ENCODE measurements at places on chromosomes 13 and 19.

GRCh38 chr13:23516190-23516589 is 54.0 kb upstream of the TNFRSF19 start:
- DNase-seq, result no peak

DNA sequence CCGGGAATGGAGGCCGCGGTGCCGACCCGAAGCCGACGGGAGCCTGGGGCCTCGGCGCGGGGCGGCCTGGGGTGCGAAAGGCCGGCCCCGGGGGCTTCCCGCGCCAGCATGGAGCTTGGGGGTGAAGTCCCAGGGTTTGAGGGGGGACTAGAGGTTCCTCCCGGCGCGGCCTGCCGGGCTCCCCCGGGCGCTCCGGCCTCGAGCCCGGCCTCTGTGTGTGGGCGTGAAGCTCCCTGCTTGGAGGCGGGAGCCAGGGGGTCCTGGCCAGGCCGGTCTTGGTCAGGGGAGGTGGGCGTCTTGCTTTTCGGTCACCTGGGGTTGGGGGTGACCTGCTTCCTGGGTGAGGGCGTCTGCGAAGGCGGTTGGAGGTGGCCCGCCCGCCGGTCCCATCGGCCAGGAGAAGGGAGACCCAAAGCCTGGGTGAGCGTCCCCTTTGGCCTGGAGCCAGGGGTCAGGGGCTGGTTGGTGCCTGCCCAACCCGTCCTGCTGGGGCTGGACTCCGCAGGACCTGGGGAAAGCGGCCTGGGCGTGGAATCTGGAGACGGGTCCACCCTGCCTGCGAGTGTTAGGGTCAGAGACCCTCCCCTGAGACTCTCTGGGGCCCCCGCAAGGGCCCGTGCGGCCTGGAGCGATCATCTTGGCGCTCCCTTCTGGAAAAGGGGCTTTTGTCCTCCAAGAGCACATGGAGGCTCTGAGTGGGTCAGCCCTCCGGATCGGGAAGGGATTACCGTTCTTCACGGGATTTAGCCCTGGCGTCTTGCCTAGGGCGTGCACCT is 535 bp downstream of the BSG start:
- no peak for DNase-seq

DNA sequence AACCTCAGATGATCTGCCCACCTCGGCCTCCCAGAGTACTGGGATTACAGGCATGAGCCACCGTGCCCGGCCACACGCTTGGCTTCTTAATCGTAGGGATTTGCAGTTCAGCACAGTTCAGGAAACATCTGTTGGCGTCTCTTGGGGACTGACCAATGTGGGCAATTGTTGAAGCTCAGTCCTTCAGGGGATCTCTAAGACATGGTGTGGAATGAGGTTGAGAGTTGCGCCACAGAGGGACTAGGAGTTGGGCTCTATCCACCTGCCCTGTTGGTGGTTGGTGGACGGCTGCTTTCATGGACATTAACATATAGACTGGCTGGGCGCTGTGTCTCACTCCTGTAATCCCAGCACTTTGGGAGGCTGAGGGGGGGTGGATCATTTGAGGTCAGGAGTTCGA is 37.3 kb upstream of the SIN3B start:
- no peak for DNase-seq

DNA sequence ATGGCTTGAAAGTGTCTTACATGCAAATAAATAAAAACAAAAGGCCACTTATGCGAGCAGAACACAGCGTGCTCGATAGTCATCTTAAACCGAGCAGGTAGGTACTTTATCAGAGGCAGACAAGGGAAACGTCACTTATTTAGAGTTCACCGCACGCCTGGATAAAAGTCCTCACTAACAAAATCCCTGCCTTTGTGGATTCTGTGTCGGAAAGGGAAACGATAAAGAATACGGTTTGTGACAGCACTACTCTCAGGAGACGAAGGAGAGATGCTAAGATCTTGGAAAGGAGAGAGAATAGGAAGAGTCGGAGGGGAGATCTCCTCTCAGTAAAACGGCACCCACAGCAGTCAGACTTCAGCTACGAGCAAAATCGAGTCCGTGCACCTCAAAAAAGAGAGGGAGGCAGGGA is 581 bp downstream of the RCBTB1 start:
- DNase-seq, result no peak

- DNase-seq, result no peak
These were observed 139.1 kb upstream of the TRPC4 start for GRCh38 chr13:38008636-38009035.

GRCh38 chr13:30071969-30072817 is 221.8 kb upstream of the UBL3 start:
- no peak for DNase-seq

DNA sequence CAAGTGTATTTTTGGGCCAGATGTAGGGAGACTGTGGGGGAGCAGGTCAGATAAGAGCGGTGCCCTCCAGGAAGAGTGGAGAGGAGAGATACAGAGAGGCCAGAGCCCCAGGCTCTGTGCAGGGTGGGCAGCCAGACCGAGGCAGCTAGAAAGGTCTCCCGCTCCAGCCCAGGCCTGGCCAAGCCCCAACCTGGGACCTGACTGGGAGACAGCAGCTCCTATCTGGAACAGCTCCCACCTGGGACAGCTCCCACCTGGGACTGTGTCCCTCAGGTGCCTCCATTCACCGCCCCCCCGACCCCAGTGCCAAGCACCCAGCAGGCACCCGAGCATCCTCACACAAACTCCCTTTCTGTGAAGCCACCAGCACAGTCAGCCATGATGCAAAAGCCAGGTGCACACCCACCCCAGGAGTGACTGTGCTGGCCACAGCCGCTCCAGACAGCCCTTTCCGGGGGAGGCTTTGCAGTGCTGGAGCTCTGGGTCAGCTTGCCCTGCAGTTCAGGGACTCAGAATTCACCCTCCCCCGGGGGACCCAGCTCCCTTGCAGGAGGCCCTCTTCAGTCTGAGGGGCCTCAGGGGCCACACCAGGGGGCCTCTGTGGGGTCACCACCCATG is 2.1 kb upstream of the GRTP1 start:
- no peak for DNase-seq

DNA sequence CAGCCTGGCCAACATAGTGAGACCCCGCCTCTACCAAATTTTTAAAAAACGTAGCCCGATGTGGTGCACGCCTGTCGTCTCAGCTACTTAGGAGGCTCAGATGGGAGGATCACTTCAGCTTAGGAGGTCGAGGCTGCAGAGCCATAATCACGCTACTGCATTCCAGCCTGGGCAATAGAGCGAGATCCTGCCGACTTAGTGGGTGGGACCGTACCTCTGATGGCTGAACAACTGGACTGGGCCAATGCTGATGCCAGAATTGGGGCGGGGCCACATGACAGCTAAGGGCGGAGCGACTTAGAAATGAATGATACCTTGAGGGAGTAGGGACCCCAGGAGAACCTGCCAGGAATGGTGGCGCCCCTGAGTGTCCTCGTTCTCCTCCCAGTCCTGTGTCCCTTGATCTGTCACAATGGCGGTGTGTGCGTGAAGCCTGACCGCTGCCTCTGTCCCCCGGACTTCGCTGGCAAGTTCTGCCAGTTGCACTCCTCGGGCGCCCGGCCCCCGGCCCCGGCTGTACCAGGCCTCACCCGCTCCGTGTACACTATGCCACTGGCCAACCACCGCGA is 3.6 kb downstream of the LTBP4 start:
- peak; percentile 24 for DNase-seq

GRCh38 chr13:72849571-72849970 is 67.6 kb downstream of the PIBF1 start:
- DNase-seq, result no peak

DNA sequence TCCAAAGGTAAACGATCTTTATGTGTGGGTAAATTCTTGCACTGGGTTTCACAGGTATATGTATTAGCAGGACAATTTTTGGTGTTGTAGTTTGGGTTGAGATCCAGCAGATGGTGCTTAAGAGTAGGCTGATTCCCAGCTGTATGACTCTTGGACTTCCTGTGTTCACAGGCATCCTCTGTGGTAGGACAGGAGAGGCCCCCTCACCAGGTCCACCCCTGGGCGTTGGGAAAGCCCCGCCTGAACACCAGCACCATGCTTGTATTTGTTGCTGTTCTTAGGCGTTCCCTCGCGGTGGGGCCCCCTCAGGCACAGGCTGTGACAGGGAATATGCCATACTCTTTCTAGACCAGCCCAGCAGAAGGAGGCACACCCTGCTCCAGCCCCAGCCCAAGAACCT is 49.5 kb upstream of the PCDH17 start:
- no peak for DNase-seq

DNA sequence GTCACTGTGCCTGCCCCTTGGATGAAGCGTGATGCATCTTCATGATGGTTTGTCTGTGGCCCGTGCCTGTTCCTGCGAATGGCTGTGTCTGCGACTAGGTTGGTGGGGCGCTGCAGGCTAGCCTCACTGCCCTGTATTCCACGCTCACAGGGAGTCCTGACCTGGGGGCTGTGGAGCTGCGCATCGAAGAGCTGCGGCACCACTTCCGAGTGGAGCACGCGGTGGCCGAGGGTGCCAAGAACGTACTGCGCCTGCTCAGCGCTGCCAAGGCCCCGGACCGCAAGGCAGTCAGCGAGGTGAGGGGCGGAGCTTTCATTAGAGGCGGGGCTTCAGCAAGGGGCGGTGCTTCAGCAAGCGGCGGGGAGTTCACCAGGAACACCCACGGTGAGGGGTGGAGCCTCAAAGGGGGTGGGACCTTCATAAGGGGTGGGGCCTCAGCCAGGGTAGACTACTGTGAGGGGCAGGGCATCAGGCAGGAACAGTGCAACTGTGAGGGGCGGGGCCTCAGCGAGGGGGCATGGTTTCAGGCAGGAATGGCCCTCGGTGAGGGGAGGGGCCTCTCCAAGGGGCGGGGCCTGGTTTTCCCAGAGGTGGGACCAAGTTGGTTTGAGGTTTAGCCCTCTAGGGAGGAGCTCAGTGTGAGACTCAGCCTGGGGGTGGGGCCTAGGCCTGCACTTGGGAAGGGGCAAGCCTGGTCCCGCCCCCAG is 17.2 kb downstream of the PKN1 start:
- DNase-seq, result peak; percentile 69

- DNase-seq, result no peak
These were observed 109.8 kb downstream of the POSTN start for GRCh38 chr13:37488726-37489125.

- no peak for DNase-seq
These were observed 112.6 kb downstream of the KCTD12 start for GRCh38 chr13:76773448-76774094.

DNA sequence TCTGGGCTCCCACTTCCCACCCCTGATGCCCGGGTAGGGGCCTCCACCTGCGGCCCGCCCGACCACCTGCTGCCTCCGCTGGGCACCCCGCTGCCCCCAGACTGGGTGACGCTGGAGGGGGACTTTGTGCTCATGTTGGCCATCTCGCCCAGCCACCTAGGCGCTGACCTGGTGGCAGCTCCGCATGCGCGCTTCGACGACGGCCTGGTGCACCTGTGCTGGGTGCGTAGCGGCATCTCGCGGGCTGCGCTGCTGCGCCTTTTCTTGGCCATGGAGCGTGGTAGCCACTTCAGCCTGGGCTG is 7.9 kb downstream of the DBP start:
- DNase-seq, result no peak

GRCh38 chr19:15422296-15423075 is 3.7 kb upstream of the AKAP8L start:
- DNase-seq, result no peak

DNA sequence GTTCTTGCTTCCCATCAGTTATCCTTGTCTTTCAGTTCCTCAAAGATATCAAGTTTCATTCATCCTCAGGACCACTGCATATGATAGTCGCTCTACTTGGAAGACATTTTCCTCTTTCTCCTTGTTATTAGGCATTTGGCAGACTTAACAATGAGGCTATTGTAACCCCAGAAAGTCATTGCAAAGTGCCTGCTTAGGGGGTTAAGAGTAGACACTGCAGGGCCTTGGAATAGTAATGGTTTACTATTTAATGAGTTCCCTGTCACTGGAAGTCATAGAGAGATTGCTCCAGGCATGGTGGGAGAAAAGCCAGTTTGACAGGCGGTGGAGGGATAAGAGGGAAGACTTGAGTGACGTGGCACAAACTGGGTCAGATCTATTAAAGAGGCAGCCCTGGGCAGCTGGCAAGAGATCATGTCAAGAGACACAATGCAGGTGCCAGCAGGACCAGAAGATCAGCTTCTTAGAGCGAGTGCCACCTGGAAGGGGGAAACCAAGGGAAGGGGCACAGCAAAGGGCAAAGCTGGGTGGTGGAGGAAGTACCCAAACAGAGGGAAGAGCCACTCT is 16.8 kb upstream of the CPB2 start:
- DNase-seq, result no peak

GRCh38 chr13:99985886-99986527 is 4.4 kb downstream of the ZIC2 start:
- no peak for DNase-seq

DNA sequence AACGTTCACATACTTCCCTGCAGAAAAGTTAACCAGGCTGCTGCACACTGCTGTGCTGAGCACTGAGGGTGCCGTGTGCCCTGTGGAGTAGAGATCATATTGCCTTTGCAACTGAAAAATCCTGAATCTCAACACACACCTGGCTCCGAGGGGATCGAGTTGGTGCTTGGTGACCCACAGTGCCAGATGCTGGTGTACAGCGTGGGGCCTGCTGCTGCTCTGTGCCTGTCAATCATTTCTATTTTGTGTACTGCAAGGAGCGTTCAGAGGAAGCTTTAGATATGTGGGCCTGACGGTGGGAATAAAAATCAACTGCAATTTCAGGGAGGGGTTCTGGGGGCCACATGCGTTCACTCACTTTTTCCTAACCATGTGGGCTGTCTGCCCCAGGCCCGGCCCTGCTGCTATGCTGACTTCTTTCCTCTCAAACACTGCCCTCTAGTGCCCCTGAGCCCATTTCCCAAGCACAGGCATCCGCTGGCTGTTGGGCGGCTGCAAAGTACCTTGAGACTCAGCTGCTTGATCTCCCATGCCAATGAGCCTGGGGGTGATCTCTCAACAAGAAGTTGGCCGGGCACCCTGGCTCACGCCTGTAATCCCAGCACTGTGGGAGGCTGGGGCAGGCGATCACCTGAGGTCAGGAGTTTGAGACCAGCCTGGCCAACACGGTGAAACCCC is 9.7 kb upstream of the LENG8 start:
- DNase-seq, result peak; percentile 20

DNA sequence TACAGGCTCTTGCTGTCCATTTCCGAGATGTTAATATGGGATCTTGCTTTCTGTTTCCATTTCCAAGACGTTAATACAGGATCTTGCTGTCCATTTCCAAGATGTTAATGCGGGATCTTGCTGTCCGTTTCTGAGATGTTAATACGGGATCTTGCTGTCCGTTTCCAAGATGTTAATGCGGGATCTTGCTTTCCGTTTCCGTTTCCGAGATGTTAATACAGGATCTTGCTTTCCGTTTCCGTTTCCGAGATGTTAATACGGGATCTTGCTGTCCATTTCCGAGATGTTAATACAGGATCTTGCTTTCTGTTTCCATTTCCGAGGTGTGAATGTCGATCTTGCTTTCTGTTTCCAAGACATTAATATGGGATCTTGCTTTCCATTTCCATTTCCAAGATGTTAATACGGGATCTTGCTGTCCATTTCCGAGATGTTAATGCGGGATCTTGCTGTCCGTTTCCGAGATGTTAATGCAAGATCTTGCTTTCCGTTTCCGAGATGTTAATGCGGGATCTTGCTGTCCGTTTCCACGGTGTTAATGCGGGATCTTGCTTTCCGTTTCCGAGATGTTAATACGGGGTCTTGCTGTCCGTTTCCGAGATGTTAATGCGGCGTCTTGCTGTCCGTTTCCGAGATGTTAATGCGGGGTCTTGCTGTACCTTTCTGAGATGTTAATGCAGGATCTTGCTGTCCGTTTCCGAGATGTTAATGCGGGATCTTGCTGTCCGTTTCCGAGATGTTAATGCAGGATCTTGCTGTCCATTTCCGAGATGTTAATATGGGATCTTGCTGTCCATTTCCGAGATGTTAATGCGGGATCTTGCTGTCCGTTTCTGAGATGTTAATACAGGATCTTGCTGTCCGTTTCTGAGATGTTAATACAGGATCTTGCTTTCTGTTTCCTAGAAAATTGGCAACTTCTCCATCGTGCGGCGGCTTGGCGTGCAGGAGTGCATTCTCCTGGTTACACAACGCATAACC is 38.3 kb downstream of the PEX11G start:
- DNase-seq, result no peak

Data from activated naive CD4-positive, alpha-beta T cell treated with Interleukin-2 at 50 U/mL for 16 hours (primary cell).